Activated CD4-positive, alpha-beta T cell treated with anti-CD3 and anti-CD28 coated beads, Interleukin-2, amount 50 U/mL, for 16 hours (primary cell): ENCODE measurements at places on chromosomes 7 and 10.

GRCh38 chr10:75801661-75802060 is 370.2 kb downstream of the LRMDA start:
- DNase-seq, result no peak

- no peak for DNase-seq
Measured at GRCh38 chr7:598899-599298, 79.3 kb upstream of the PDGFA start.

DNA sequence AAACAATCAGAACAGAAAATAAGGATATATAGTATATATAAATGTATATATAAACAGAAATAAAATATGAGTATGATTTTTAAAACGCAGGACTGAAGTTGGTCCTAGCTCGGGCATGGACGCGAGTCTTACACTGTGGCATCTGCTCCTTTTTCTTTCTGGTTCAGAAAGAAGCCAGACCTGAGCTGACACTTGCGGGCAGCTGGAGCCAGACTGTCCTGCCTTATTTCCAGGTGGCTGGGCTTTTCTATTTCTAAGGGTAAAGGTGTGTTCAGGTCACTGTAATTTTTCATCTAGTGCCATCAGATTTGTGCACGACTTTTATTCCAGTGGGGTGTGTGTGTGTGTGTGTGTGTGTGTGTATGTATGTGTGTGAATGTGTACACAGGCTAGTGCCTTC is 166.4 kb downstream of the GALNT17 start:
- no peak for DNase-seq

GRCh38 chr10:71492872-71493271 is 96.2 kb downstream of the CDH23 start:
- no peak for DNase-seq

DNA sequence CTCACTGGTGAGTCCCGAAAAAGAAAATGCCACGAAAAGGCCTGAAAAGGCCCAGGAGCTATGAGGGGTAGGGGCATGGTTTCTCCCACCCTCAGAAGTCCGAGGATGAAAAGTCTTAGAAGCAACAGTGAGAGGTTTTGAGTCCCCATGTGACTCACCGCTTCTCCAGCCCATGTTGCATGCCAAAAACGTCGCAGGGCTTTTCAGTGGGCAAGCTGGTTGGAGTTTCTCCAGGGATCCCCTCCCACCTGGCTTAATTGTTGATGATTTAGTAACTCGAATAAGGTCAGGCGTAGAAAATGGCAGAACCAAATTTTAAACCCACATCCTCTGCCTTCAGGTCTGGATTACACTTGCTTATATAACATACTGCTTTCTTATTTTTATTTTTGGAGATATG is 96.3 kb upstream of the ARMC3 start:
- DNase-seq, result no peak

DNA sequence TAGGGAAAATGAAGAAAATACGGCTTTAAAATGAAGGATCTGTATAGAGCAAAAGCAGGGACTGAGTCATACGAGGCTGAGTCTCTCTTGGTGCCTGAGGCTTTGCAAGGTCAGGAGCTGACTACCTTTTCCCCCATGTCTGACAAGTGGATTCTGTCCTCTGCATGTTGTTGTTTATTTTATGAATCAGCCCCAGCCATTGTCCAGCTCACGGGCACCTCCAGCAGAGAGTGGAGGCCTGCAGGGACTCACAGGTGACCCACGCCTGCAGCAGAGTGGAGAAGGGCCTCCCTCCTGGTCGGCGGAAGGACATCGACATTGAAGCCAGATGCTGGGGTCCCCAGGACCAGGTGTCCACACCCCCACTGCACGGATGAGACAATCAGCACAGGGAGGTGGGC is 233.9 kb downstream of the WDR37 start:
- DNase-seq, result no peak

DNA sequence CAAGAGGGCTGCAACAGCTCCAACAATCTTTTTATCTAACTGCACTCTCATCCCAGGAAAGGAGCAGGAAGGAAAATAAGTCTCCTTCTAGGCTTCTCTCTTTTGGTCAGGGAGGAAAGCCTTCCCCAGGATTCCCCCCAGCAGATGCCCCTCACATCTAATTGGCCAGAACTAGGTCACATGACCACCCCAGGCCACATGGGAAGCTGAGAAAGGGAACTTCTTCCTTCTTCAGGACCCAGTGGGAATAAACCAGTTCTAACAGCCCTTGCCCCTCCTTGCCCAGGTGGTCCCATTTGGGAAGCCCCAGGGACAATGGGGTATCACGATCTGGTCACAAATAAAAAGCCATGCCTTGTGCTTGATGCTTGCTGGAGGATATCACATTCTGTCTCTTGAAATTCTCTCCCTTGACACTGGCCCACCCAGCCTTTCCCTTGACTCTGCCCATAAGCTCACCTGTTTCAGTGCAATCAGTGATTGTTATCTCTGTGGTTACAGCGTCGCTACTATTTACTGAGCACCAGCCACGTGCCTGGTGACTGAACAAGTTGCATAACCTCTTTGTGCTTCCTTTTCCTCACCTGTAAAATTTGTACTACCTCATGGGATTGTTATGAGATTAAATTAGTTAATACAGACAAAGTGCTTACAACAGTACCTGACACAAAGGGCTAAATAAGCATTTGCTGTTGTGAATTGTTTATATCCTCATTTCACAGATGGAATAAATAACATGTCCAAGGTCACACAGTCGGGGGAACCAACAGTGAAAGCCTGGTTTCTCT is 9.0 kb upstream of the TACR2 start:
- no peak for DNase-seq

DNA sequence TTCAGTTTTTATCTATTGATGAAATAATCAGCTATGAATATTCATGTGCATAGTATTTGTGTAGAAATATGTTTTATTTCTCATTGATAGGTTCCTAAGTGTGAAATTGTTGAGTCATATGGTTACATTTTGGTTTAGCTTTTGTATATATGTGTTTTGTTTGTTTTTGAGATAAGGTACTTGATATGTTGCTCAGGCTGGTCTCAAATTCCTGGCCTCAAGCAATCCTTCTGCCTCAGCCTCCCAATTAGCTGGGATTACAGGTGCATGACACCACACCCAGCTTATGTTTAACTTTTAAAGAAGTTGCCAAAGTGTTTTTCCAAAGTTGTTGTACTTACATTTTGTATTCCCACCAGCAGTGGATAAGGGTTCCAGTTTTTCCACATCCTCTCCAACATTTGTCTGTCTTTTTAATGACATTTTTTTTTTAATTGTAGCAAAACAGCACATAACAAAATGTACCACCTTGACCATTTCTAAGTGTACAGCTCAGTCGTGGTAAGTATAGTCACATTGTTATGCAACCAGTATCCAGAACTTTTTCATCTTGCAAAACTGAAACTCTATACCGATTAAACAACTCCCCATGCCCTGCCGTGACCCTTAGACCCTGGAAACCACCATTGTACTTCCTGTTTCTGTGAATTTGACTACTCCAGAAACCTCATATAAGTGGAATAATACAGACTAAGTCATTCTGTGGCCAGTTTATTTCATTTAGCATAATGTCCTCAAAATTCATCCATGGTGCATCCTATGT is 12.6 kb upstream of the UBE2D1 start:
- no peak for DNase-seq

DNA sequence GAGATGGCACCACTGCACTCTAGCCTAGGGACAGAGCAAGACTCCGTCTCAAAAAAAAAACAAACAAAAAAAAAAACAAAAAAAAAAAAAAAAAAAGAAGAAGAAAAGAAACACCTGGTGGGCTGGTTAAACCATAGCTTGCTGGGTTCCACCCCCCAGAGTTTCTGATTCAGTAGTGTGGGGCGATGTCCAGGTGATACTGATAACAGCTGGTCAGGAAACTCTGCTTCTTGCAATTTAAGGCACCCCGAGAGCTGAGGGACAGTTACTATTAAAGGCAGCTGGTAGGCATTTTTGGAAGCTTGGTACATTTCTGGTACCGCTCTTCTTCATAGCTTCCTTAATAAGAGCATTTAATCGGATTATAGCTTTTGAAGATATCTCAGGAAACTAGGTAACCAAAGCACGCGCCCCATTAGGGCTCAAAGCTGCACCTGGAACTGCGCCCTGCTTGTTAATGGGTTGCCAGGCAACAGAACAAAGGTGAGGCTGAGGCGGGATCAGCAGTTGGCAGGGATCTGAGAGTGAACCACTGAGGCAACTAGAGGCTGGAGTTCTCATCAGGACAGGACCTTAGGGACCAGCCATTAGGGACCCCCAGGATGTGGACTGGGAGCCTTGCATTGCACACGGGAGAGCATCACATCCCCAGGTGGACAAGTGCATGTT is 6.5 kb upstream of the SDK1 start:
- no peak for DNase-seq

DNA sequence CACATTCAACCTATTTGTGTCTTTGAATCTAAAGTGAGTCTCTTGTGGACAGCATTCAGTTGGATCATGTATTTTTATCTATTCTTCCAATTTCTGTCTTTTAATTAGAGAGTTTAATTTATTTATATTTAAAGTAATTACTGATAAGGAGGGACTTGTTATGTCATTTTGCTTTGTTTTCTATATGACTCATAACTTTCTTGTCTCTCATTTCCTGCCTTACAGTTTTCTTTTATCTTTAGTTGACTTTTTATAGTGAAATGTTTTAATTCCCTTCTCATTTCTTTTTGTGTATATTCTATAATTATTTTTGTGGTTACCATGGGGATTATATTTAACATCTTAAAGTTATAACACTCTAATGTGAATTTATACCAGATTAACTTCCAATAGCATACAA is 7.3 kb upstream of the ZNF518A start:
- DNase-seq, result no peak

GRCh38 chr7:147896121-147896520 is 694.4 kb upstream of the C7orf33 start:
- no peak for DNase-seq

- no peak for DNase-seq
Measured at GRCh38 chr10:22504766-22505165, 159.5 kb downstream of the SPAG6 start.

DNA sequence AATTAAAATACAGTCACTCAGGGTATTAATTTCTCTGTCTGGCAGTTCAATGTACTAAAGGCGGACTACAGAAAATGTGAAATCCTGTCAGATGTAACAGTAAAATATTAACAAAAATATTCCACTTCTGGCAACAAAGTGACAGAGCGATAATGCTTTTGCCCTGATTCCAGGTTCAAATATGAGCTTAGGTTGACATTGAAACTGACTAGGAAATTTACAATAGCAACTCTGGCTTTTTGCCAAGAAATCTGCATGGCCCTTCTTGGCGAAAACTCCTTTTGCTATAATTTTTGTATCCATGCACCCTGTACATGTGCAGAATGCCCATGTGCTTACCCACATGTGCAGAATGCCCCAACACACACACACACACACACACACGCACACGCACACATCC is 552.2 kb downstream of the MDFIC start:
- DNase-seq, result no peak

- DNase-seq, result no peak
Measured at GRCh38 chr7:16318989-16319915, 102.1 kb downstream of the CRPPA start.

GRCh38 chr10:70559861-70560260 is 42.7 kb downstream of the PRF1 start:
- no peak for DNase-seq

GRCh38 chr7:76063525-76063924 is 15.6 kb downstream of the MDH2 start:
- DNase-seq, result no peak

DNA sequence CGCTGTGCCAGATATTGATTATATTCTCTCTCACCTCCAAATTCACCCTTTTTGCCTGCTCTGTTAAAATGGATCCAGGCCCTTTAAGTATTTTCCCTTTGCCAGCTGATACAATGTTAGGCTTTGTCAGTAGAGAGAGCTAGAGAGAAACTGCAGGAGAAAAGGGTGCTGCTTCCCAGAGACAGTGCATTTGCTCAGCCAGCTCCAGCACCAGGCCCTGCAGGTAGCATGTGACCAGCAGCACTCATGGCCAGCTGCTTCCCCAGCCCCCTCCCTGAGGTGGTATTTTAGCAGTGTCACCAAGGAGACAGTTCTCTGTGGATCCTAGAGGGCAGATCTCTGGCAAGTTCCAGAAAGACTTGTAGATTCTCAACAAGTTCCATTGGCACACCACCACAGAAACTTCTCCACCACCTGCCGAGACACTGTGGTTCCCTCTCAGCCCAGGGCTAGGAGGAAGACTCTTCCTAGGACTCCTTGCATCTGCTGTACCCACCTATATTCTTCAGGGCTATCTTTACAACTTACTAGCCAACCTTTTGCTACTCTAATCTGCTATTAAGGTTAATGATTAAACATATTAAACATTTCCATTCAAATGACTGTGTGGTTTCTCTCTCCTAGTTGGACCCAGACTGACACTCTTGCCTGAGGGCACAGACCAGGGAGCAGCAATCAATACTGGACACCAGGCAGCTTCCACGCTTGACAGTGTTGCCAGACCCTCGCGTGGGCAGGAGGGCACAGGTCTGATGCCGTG is 35.6 kb upstream of the ADAM12 start:
- no peak for DNase-seq

- no peak for DNase-seq
Measured at GRCh38 chr7:23964715-23965114, 254.7 kb downstream of the STK31 start.

DNA sequence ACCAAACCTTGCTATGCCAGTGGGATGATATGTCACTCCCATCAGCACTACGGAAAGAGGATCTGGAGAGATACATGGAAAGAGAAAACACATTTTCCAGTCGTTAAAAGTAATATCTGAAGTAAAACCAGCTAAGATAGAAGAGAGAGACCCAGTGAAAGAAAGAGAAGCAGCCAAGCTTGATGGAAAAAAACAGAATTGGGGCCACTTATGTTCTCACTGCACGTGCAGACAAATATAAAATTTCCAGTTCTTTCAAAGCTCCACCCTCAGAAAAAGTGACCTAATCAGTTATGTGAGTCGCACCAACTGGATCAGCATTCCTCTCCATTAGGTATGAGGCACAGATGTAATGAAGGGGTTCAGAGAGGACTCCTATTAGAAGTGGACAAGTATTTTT is 266.1 kb downstream of the MTERF1 start:
- no peak for DNase-seq

- DNase-seq, result no peak
Measured at GRCh38 chr7:13307040-13307439, 619.6 kb downstream of the ARL4A start.

GRCh38 chr7:33334349-33334748 is 205.0 kb downstream of the BBS9 start:
- no peak for DNase-seq

- DNase-seq, result no peak
Measured at GRCh38 chr10:125149036-125149679, 11.2 kb downstream of the CTBP2 start.

DNA sequence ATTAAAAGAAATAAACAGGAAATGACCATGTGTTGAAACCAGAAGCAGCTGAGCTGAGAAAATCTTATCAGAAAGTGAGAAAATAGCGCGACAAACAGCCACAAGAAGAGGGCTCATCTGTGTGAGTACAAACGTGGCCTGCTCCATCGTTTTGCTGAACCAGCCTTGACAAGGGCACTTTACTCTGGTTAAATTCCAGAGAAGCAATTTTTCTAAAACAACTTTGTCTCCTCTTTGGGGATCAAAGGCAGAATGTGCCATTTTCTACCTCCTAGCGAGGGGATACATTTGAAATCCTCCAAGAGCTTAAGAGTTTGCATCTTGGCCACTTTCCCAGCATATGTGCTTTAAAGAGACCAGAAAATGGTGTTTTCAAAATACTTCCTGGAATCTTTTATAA is 51.3 kb upstream of the VIPR2 start:
- DNase-seq, result peak; percentile 38

GRCh38 chr10:121058082-121058481 is 206.9 kb downstream of the WDR11 start:
- DNase-seq, result no peak

GRCh38 chr10:131831561-131831960 is 69.2 kb upstream of the PPP2R2D start:
- no peak for DNase-seq

GRCh38 chr10:59825932-59826331 is 72.7 kb upstream of the MRLN start:
- DNase-seq, result no peak
